T1000 (cell line): ENCODE measurements at places on chromosomes 1 and 21.

DNA sequence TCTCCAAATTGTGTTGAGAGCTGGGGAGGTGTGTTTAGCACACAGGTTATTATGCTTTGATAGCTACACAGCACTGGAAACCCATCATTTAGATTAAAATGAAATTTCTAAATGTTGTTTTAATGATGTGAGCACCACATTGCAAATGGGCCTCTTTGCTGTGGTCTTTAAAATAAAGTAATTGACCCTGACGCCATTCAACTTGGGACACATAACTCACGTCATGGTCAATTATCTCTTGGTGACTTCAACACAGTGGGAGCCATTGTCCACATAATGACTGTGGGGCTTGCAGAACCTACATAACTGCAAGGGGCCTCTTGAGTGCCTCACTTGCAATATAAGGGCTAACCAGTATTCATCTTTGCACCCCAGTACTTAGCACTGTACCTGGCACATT is 280.4 kb downstream of the HLX start:
- DNase-seq = no peak

DNA sequence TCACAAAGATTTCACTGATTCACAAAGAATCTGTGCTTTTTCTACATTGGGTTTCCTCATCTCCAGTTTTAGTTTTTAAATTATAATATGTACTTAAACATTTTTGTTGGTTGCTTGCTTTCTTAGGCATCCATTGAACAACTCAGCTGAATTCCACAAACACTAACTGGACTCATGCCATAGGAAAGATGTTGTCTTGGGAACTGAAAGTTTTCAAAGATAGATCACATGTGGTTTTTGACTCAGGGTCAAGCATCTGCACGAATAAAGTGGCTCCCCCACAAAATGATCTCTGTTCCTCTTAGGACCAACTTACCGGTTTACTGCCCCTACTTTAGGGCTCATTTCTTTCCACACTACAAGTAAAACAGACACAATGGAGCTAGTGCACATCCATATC is 3.1 kb upstream of the KRTAP21-1 start:
- DNase-seq = no peak

DNA sequence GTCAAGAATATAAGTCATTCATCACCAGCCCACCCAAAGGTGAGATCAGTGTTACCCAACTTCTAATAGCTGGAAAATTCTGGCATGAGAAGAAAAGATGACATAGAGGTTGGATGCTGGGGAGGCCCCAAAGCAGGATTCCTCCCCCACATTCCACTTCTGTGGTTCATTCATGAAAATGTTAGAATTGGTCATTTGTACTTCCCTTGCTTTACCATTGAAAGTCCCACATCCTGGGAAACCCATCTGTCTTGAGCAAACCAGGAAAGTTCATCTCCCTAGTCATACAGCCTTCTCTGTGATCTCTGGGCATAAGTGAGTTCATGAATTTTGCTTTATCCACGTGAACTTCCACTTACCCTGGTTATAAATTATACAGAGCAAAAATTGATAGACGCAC is 66.8 kb downstream of the SERINC2 start:
- no peak for DNase-seq

DNA sequence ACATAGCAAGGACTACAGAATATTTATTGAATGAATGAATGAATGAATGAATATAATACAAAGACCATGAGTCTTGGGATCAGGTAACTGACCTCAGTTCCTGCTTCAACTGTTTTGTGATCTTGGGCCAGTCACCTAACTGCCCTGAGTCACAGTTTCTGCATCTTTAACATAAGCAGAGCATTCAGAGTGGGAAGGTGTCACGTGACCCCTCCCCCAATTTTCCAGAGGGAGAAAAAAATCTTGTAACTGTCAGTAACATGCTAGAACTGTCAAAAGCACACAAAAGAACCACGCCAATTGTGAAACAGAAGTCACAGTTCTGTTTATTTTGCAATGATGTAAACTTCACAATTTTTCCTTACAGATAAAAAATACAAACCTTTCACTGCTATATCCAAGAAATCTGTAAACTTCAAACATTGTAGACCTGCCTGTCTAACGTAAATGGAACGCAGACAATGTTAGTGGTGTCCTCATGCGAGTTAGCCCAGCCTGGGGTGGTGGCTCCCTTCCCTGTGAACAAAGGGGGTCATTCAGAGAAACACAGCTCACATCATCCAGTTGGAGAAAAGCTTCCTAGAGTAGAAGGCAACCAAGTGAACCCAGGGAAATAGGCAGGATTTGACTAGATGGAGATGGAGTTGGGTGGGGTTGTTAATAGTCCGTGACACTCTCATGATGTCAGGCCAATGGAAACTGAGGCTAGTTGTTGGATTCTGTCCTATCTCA is 211.8 kb upstream of the ZC3H12A start:
- no peak for DNase-seq

DNA sequence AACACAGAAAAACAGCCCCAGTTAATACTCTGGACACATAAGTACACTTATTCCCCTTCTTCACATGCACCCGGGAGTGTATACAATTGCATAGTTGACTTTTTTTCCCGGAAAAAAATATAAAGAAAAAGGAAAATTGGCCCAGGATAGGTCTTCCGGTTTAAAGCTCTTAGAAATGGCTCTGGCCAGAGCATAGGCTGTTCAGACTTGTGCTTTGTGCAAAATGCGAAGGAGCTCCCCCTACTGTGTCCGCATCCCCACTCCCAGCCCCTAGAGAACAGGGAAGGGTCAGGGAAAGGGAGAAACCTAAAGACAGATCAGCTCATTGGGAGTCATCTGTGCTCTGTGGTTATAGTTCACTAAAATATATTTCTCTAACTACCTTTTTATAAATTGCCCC is 5.5 kb upstream of the MTMR11 start:
- no peak for DNase-seq

- DNase-seq = no peak
These were observed at the start of gene ARID4B for GRCh38 chr1:235327559-235328270. Gene ARID4B, minus strand, starts transcription at chr1:235328179. Its CDS starts 1,260 bp downstream, at chr1:235326919.

- no peak for DNase-seq
These were observed 155.0 kb downstream of the TNFSF18 start for GRCh38 chr1:172895761-172896160.

GRCh38 chr1:70204600-70204999 is 779 bp downstream of the LRRC40 start:
- no peak for DNase-seq

- DNase-seq = no peak
These were observed 9.0 kb upstream of the ZBTB21 start for GRCh38 chr21:42019101-42019605.
